Stimulated activated CD4-positive, alpha-beta T cell treated with anti-CD3 and anti-CD28 coated beads, Interleukin-15, amount 100 ng/mL, for 24 hours (primary cell): ENCODE measurements at places on chromosomes 12 and 14.

GRCh38 chr12:2555487-2556082 lies 239.2 kb upstream of the FKBP4 start:
- no peak for DNase-seq

GRCh38 chr12:104010606-104011169 lies 39.3 kb downstream of the GLT8D2 start:
- no peak for DNase-seq

GRCh38 chr14:42190744-42191143 lies 584.1 kb downstream of the LRFN5 start:
- DNase-seq, result no peak

DNA sequence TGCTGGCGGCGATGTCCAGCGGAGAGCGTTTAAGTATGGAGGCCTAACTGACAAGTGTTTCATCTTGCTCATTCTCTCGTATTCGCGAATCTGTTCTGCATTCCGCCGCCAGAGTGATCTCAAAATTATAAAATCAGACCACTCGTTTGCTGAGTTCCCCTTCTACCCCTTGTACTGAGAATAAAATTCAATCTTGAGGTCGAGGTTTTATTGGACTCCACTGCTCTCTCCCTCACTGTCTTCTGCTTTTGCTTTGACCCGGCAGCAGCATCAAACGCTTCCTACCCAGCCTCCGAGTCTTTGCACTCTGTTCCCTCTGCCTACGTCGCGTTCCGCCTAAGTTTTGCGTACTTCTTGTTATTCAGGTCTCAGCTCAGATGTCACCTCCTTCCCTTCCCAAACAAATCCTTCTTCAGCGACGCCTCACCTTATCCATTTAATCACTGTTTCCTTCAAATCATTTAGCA lies 462 bp downstream of the KNTC1 start:
- peak; percentile 44 for DNase-seq
